Airway epithelial cell (primary cell): ENCODE measurements at places on chromosomes 2 and 18. TPM values are rescaled to one million over a fixed set of nuclear protein-coding genes. Genes with fewer than 3 reads are reported as not detected.

Gene NCOA1
- 2.8 and 4.5 TPM in 2 replicates for total RNA-seq

Gene CHRNA1
- total RNA-seq = 0.49 TPM in 1 of 2 replicates, not detected in the other

Gene TMEM178A
- 0.21 and 0.56 TPM in 2 replicates for total RNA-seq

Gene VAMP5
- 1.9 and 2.3 TPM in 2 replicates for total RNA-seq

Gene NT5C1B
- total RNA-seq = 0.07 TPM in 1 of 2 replicates, not detected in the other

Gene RESP18
- not detected in 2 replicates for total RNA-seq

Gene STARD6
- total RNA-seq = 0.51 TPM in 1 of 2 replicates, not detected in the other

Gene TRPM8
- total RNA-seq = not detected in 2 replicates

Gene WDCP
- 5.4 and 5.5 TPM in 2 replicates for total RNA-seq

Gene WNT10A
- 13.2 and 16.2 TPM in 2 replicates for total RNA-seq

Gene DIPK1C
- not detected in 2 replicates for total RNA-seq

Gene THOC1
- total RNA-seq = 19.1 and 35.6 TPM in 2 replicates

Gene TUBA3E
- total RNA-seq = not detected in 2 replicates
